ENCODE measurements at places on chromosomes 11 and 22. TPM values are rescaled to one million over a fixed set of nuclear protein-coding genes. Genes with fewer than 3 reads are reported as not detected.

OR2AG1 gene
- not detected for total RNA-seq

OR10S1 gene
- total RNA-seq: not detected

TMEM25 gene
- total RNA-seq: 10.7 TPM

JRKL gene
- 4.4 TPM for total RNA-seq

DNA sequence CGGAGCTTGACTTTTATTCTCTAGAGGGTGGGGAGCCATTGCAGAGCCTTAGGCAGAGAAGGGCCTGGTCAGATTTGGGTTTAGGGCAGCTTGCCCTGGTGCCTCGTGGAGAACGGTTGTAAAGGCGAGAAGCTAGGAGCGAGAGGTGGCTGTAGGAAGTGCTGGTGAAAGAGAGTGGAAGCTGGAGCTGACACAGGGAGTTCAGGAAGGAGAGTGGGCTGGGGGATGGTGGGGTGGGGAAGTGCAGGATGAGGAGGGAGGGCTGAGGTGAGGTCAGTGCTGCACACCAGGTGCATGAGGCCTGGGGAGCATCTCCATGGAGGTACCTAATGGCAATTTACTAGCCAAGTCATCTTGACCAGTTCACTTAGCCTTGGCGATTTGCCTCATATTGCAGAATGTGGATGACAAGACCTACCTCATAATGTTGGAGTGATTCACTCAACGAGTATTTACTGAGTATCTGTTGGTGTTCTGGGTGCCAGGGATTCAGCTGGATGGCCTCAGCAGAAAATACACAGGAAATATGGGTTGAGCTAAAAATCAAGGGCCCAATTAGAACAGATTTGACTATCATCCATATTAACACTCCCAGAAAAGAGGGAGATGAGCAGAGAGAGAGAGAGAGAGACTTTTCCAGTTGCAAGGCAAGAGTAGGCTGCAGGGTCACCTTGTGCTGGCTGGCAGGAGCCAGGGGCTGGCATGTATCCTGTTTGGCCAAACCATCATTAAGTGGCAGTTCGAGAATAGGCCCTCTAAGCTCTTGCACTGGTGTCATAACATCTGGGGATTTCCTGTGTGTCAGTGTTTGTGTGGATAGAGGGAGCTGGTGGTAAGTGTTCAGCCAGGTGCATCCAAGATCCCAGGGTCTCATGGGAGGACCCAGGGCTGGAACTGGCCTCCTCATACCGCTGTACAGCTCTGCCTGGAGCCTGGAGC lies 44.4 kb upstream of the CLDN5 start:
- no peaks in the 10 kb centered on the region for H3K36me3 ChIP-seq
- no peaks in the 10 kb centered on the region for H3K4me1 ChIP-seq
- no peak overlapping the region for H3K27ac ChIP-seq
- DNase-seq: peak; percentile 45

- no peaks in the 10 kb centered on the region for H3K4me1 ChIP-seq
- H3K27me3 ChIP-seq: no peaks in the 10 kb centered on the region
- DNase-seq: no peak
- H3K36me3 ChIP-seq: no peaks in the 10 kb centered on the region
Measured at GRCh38 chr11:46724088-46724487, 5.1 kb downstream of the F2 start.

GRCh38 chr22:46583571-46583970 lies 36.6 kb upstream of the GRAMD4 start:
- H3K27me3 ChIP-seq: no peaks in the 10 kb centered on the region
- H3K4me3 ChIP-seq: no peak overlapping the region
- H3K36me3 ChIP-seq: no peaks in the 10 kb centered on the region
- H3K4me1 ChIP-seq: peaks cover 27% of the 10 kb centered on the region
- no peak overlapping the region for H3K27ac ChIP-seq
- no peak for DNase-seq

GRCh38 chr22:48501231-48501750 lies 1326.4 kb downstream of the BRD1 start:
- no peaks in the 10 kb centered on the region for H3K27me3 ChIP-seq
- no peak for DNase-seq
- no peaks in the 10 kb centered on the region for H3K4me1 ChIP-seq

DNA sequence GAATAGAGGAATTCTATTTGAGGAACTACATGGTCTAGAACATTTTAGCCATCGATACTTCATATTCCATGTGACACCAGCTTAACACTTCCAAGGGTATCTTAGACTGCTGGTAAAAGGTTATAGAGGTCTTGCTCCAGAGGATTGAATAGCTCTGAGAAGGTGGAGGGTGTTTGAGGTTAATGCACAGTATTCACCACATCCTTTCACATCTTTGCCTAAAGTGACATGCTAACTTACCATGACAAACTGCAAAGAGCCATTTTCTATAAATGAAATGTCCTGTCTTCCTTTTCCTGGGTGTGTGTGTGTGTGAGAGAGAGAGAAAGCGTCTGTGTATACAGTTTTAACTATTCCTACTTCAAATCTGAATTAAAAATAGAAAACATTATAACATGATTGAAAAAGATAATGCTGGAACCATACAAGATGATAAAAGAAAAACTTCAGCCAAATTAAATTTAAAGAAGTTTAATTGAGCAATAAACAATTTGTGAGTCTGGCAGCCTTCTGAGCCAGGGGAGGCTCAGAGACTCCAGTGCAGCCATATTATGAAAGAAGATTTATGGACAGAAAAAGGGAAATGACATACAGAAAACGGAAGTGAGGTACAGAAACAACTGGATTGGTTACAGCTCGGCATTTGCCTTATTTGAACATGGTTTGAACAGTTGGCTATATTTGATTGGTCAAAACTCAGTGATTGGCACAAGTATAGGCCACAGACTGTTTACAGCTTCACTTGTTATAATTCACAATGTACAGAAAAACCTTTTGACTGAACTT lies 320.9 kb upstream of the CCDC179 start:
- no peak for DNase-seq
- no peaks in the 10 kb centered on the region for H3K27me3 ChIP-seq
- H3K4me3 ChIP-seq: no peak overlapping the region
- H3K4me1 ChIP-seq: no peaks in the 10 kb centered on the region
- no peaks in the 10 kb centered on the region for H3K36me3 ChIP-seq
- H3K27ac ChIP-seq: no peak overlapping the region

DNA sequence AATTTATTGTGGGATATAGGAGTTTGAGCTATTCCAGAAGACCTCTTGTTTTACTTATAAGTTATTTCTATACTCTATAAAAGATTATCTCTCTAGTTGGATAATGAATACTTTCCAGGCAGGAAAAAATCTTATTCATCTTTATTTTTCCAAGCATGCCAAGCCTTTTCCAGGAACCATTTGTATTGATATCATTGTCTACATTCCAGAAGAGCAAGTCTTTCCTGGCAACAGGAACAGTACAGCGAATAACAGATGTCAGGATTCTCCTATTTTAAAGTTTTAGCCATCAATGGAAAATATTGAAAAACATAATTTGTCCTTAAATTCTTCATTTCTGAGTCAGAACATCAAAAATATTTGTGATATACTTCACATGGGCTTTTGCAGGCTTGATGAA lies 5.2 kb upstream of the NXPE1 start:
- no peaks in the 10 kb centered on the region for H3K4me1 ChIP-seq
- H3K27me3 ChIP-seq: no peaks in the 10 kb centered on the region
- H3K4me3 ChIP-seq: no peak overlapping the region
- no peaks in the 10 kb centered on the region for H3K36me3 ChIP-seq
- H3K27ac ChIP-seq: no peak overlapping the region

GRCh38 chr11:133038850-133039249 lies 493.5 kb downstream of the OPCML start:
- no peak overlapping the region for H3K27ac ChIP-seq
- H3K36me3 ChIP-seq: no peaks in the 10 kb centered on the region
- H3K4me1 ChIP-seq: no peaks in the 10 kb centered on the region
- H3K27me3 ChIP-seq: no peaks in the 10 kb centered on the region

DNA sequence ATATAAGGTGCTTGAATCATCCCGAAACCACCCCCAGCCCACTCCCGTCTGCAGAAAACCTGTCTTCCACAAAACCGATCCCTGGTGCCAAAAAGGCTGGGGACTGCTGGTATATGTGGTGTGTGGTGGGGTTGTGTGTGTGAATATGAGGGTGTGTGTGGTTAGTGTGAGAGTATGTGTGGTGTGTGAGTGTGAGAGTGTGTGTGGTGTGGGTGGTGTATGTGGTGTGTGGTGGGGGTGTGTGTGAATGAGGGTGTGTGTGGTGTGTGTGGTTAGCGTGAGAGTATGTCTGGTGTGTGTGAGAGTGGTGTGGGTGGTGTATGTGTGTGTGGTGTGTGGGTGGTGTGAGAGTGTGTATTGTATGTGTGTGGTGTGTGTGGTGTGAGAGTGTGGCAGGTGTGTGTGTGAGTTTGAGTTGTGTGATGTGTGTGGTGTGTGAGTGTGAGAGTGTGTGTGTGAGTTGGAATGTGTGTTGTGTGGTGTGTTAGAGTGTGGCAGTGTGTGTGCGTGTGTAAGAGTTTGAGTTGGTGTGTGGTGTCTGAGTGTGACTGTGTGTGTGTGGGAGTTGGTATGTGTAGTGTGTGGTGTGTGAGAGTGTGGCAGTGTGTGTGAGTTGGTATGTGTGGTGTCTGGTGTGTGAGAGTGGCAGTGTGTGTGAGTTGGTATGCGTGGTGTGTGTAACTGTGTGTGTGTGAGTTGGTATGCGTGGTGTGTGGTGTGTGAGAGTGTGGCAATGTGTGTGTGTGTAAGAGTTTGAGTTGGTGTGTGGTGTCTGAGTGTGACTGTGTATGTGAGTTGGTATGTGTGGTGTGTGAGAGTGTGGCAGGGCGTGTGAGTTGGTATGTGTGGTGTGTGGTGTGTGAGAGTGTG lies 6.5 kb downstream of the UPK3A start:
- H3K27me3 ChIP-seq: no peaks in the 10 kb centered on the region
- H3K4me3 ChIP-seq: no peak overlapping the region
- no peak overlapping the region for H3K27ac ChIP-seq
- peaks cover 9% of the 10 kb centered on the region for H3K4me1 ChIP-seq
- DNase-seq: no peak
- H3K36me3 ChIP-seq: no peaks in the 10 kb centered on the region

GRCh38 chr22:31263896-31264640 lies 28.2 kb downstream of the PIK3IP1 start:
- no peak overlapping the region for H3K27ac ChIP-seq
- peaks cover 83% of the 10 kb centered on the region for H3K36me3 ChIP-seq
- no peak for DNase-seq
- no peak overlapping the region for H3K4me3 ChIP-seq

- H3K27me3 ChIP-seq: no peaks in the 10 kb centered on the region
- no peaks in the 10 kb centered on the region for H3K4me1 ChIP-seq
- no peak overlapping the region for H3K4me3 ChIP-seq
- no peaks in the 10 kb centered on the region for H3K36me3 ChIP-seq
Measured at GRCh38 chr22:33658775-33659174, 261.5 kb downstream of the LARGE1 start.

DNA sequence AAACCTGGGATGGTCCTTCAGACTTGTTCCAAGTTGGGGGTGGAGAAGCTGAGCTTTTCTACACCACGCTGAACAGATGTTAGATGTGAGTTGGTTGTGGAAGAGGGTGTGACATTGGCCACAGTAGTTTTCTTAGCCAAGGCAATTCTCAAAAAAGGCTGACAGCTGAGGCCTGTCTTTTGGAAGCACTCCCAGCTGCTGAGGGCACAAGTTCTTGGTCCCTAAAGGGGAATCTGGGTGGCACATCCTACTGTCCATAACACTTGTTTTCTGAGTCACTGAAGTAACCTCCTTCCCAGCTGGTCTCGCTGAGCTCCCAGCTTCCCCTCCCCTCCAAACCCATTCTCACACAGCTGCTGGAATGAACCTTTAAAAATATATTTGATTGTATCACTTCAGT lies 375.7 kb upstream of the KIRREL3 start:
- H3K36me3 ChIP-seq: no peaks in the 10 kb centered on the region
- DNase-seq: no peak
- H3K27ac ChIP-seq: no peak overlapping the region

GRCh38 chr11:118436639-118437207 lies 431 bp downstream of the KMT2A start:
- peaks cover 52% of the 10 kb centered on the region for H3K4me1 ChIP-seq
- peaks cover 3% of the 10 kb centered on the region for H3K36me3 ChIP-seq
- peak; percentile 68 for DNase-seq

GRCh38 chr11:28099715-28100114 lies 8.2 kb downstream of the KIF18A start:
- no peak for DNase-seq
- no peaks in the 10 kb centered on the region for H3K36me3 ChIP-seq
- no peak overlapping the region for H3K4me3 ChIP-seq
- no peaks in the 10 kb centered on the region for H3K27me3 ChIP-seq

GRCh38 chr11:130156108-130157022 lies 3.2 kb upstream of the ST14 start:
- no peak overlapping the region for H3K4me3 ChIP-seq
- H3K4me1 ChIP-seq: peaks cover 5% of the 10 kb centered on the region
- H3K27me3 ChIP-seq: peaks cover 14% of the 10 kb centered on the region
- no peak for DNase-seq

DNA sequence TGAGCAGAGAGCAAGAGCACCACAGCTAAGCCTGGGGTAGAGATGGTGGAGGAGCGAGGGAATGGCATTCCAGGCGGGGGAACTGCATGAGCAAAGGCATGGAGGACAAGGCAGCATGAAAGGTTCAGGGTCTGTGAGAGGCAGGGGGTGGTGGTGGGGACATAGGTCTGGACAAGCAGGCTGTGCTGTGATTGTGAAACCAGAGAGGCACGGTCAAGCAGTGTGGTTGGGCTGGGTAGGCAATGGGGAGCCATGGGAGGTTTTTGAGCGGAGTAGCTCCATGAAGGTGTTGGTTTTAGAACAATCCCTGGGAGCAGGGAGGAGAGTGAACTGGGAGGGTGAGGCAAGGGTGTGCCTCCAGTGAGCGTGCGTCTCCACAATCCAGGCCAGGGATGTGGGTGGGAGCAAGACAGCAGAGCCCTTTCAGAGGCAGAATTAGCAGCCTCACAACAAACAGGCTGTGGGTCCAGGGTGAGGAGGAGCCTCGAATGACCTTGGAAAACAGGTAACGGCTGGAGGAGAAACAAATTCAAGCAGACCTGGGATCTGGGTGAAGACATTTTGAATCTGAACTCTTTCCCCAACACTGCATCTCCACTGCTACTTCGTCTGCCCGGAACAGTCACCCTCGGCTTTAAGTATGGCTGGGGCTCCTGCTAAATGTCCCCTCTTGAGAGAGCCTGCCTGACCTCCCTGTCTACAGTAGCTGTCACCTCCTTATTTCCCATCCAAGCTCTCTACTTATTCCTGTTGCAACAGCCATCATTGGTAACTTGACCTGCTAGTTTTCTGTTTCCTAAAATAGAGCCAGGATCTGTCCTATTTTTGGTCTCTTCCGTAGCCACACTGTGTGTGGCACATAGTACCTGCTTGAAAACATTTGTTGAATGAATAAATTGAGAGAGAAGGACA lies 27.0 kb upstream of the TSPAN18 start:
- no peak overlapping the region for H3K4me3 ChIP-seq
- no peaks in the 10 kb centered on the region for H3K36me3 ChIP-seq
- no peak for DNase-seq
- no peak overlapping the region for H3K27ac ChIP-seq
- H3K4me1 ChIP-seq: no peaks in the 10 kb centered on the region

DNA sequence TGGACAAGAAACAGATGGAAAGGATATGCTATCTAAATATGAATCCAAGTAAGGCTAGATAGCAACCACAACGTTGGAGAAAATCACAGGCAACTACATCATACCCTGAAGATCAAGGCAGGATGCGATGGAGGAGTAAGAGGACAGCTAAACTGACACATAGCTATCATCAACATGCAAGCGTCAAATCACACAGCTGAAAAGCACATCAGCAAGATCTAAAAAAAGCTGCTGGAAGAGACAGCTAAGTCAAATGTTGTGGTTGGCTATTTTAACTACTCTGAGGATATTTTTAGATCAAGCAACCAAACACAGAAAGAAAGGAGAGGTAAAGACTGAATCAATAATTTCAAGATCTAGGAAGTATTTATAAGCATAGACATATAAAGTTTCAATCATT lies 466.9 kb downstream of the BRD1 start:
- H3K36me3 ChIP-seq: no peaks in the 10 kb centered on the region
- H3K27ac ChIP-seq: no peak overlapping the region
- no peak overlapping the region for H3K4me3 ChIP-seq
- no peak for DNase-seq
